Fibroblast of skin of abdomen (primary cell): ENCODE measurements at places on chromosomes 2 and 18.

DNA sequence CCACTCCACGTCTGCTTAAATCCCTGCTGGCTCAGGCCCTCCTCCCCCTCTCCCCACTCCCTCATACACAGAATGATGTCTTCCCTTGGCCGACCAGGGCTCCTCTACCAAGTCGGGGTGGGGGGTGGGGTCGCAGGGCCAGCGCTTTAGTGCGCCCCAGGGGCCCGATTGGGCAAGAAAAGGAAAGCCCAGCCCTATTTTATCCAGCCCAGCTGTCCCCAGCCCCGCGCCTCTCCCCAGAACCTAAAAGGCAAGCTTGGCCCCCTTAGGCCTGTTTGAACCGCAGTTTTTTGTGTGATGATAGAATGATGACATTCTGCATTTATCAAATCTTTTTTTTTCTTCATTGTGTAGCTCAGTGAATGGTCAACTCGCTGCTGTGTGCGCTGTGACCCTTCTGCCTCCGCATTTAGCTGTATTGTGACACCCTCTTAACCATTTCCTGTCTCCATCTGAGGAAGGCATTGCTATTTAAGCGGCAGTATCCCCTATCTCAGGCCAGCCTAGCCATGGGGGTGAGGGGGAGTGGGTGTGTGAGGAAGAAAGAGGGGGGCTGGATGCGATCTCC is 231.4 kb downstream of the HAUS1 start:
- DNase-seq = peak; percentile 20

DNA sequence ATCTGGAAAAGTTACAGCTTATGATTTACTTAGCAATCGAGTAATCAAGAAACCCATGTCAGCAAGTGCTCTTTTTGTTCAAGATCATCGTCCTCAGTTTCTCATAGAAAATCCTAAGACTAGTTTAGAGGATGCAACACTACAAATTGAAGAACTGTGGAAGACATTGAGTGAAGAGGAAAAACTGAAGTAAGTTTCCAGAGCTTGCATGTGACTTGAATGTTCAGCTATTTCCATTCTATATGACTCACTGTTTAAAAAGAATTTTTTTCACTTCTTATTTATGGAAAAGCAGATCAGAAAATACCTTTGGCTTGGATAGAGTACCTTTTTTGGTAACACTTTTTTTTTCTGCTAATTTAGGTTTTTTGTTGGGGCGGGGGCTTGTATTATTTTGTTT is 70.7 kb downstream of the PMS1 start:
- peak; percentile 44 for DNase-seq

- no peak for DNase-seq
Measured at GRCh38 chr18:25463726-25464125, 111.8 kb upstream of the ZNF521 start.

DNA sequence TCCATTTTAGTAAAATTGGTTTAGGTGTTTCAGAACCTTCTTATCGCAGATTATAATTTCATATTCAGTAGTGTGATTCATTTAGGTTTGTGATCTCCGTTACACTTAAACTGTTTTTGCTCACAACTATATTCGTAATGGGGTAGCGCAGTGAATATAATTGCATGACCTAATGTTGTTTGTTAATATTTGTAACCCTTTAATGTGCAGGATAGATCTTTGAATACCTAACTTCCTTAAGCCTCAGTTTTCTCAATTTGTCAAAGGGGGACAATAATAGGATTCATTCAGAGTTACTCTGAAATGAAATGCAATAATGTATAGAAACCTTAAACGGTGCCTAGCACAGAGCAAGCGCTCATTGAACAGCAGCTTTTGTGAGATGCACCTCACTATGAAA is 558 bp upstream of the ZDBF2 start:
- DNase-seq = no peak

DNA sequence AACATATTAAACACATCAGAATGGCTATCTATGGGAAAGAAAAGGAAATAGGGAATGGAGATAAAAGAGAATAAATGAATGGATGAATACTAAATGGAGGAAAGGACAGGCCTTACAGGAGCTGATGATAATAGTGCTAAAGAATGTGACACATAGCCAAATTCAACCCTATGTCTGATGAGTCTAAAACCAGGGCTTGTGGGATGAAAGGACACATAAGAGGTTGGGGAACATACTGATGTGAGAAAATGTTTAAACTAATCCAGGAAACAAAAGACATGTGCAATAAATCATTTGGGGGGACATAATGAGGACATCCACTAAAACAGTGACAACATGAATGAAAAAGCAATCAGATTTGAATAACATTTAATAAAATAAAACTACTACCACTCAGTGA is 120.0 kb downstream of the DYM start:
- DNase-seq = peak; percentile 83

DNA sequence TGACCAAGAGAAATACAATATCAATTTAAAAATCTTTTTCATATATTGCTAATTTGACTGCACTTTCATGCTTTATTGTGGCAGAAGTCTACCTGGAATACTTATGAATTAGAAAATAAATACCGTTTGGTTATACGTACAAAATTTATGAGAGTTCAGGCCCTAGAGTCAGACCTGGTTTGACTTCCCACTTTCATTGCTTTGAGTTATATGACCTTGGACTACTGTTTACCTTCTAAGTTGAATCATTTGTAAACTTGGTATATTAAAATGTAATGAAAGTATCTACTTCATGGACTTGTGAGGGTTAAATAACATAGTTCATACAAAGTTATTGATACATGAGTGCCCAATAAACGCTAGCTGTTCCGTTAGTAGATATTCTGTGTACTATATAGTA is 12.0 kb downstream of the VAPA start:
- DNase-seq = no peak

GRCh38 chr2:13034861-13035260 is 318.1 kb downstream of the TRIB2 start:
- DNase-seq = no peak

DNA sequence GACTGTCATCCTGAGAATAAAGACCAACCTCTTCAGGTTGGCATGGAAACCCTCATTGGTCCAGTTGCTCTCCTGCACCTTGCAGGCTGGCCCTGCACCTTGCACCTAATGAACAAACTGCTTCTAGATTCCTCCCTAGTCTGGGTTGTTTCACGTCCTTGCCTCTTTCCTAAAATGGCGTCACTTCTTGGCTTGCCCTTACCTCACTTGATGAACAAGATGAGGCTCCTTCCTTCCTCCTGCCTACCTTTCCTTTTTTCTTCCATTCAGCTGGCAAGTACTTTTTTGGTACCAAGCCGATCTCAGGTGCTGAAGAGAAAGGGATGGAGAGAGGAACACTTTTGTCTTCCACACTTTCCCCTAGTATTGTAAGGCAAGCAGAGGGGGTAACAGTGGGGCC is 74.5 kb downstream of the MYCN start:
- no peak for DNase-seq

DNA sequence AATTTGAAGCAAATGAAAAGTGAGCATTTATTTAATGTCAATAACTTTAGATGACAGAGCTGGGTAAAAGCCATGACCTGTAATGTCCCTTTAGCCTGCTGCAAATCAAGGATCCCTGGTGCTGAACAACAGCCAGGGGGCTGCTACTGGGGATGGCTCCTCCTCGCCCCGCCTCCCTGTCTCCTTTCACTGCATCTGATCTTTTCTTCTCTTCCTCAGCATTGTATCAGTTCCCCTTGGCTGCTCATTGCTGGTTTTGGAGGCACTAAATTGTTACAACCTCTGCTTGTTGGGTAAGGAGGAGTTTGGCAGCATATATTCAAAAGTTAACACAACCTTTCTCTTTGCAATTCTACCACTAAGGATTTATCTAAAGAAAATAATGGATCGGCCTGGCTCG is 236.3 kb upstream of the ID2 start:
- DNase-seq = no peak

GRCh38 chr2:178301649-178302238 is 107.4 kb downstream of the OSBPL6 start:
- DNase-seq = no peak

GRCh38 chr2:12732651-12733050 is 15.9 kb downstream of the TRIB2 start:
- DNase-seq = no peak

DNA sequence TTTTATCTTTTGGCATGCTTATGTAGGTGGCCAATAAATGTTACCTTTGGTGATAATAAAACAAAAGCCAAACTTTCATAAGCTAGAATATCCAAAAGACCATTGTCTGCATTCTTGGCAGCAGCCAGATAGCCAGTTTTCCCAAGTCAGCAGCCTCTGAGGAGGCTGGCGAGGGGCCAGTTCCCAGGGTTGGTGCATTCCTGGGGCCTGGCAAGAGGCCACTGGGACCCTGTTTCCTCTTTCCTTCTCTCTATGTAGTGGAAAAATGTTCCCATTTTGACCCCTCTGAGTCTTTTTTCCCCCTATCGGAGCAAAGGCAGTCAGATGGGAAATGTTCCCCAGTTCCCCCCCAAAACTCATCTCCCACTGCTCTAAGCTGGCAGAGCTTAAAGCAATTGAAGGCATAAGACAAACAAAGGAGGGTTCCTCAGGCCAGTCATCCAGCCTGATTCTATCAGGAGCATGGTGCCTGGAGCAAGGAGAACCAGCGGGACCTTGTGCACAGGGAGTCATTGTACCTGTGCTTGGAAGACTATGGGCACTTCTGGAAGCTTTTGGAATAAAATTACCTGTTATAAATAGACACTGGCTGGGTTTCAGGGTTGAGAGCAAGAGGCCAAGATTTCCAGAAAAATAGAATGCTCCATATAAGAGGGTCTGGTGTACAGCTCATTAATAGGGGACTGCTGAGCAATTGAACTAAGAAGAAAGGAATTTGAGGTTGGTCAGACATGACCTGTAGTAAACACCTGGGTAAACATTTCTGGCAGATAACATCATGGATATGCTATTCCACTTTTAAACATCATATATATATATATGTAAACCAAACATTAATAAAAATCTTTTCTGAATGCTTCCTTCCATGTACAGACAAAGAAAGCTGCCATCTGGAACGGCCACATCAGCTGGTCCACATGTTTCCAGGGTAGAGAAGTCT is 63.4 kb downstream of the NCKAP5 start:
- peak; percentile 69 for DNase-seq
